Esophagus squamous epithelium (tissue), 5 donors: ENCODE measurements at places on chromosomes 2 and 18. TPM values are rescaled to one million over a fixed set of nuclear protein-coding genes. Genes with fewer than 3 reads are reported as not detected.
A peak's percentile ranks its signal among the peaks of the same experiment; 100 is the strongest.

DNA sequence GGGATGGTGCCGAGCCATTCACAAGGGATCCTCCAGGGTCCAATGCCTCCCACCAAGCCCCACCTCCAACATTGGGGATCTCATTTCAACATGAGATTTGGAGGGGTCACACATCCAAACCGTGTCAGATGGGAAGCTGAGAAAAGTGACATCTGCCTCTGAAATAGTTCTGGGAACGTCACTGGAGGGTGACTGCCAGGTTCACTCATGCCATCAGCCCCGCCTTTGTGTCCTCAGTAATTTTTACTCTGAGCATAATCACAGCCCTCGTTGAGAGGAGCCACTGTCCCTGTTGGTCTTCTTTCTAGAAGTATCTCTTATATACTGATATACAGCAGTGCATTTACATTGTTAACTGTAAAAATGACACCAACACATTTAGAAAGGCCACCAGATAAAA is 67.4 kb downstream of the KLHL29 start:
- H3K4me1 ChIP-seq, result peaks cover 3% of the 10 kb centered on the region
- no peaks in the 10 kb centered on the region for H3K27me3 ChIP-seq
- no peak overlapping the region for H3K27ac ChIP-seq
- no peak for DNase-seq
- H3K36me3 ChIP-seq, result no peaks in the 10 kb centered on the region

DNA sequence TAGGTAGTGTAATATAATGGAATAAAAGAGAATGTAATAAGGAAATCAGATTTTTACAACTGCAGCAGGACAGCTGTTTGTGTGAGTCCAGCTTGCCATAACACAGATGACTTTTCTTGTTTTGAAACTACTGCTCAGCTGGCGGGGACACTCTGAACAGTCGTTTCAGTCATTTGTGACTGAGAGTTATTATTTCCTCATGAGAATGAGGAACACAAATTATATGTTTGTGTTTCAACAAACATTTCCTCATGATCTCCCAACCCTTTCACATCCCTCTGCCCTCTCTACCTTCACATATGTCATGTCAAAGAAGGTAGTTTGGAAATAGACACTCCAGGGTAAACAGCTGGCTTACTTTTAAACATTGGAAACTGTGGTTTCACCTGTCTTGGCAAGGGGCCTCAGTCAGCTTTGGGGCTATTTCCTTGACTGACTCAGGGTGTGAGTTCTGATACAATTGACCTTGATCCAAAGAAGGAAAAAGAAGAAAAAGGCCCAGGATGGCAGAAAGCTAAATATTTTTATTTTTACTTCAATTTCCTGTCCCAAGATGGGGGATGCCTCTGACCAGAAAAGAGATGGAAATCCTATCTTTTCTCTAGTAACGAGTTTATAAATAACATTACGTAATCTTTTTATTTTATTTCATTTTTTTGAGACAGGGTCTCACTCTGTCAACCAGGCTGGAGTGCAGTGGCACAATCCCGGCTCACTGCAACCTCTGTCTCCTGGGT is 593 bp downstream of the SP140L start:
- H3K27me3 ChIP-seq, result no peaks in the 10 kb centered on the region
- peaks cover 4% of the 10 kb centered on the region for H3K36me3 ChIP-seq
- no peak for DNase-seq
- peaks cover 17% of the 10 kb centered on the region for H3K4me1 ChIP-seq
- H3K27ac ChIP-seq, result peak overlapping the region; percentile 90

- H3K4me1 ChIP-seq, result peaks cover 3% of the 10 kb centered on the region
- no peak for DNase-seq
- H3K36me3 ChIP-seq, result no peaks in the 10 kb centered on the region
These were observed 95.0 kb downstream of the RNF144A start for GRCh38 chr2:7012141-7012764.

RGPD5 gene
- 31.7 TPM for total RNA-seq

GRCh38 chr2:109324861-109325260 is 195.9 kb downstream of the SH3RF3 start:
- peaks cover 7% of the 10 kb centered on the region for H3K4me1 ChIP-seq
- DNase-seq, result no peak
- no peaks in the 10 kb centered on the region for H3K36me3 ChIP-seq

TGFBRAP1 gene
- total RNA-seq, result 13.9 TPM

LRRTM1 gene
- not detected for total RNA-seq

GRCh38 chr18:39025531-39025930 is 1459.9 kb upstream of the CELF4 start:
- H3K27me3 ChIP-seq, result no peaks in the 10 kb centered on the region
- no peak overlapping the region for H3K27ac ChIP-seq
- no peak for DNase-seq
- no peaks in the 10 kb centered on the region for H3K4me1 ChIP-seq
- H3K36me3 ChIP-seq, result no peaks in the 10 kb centered on the region

DNA sequence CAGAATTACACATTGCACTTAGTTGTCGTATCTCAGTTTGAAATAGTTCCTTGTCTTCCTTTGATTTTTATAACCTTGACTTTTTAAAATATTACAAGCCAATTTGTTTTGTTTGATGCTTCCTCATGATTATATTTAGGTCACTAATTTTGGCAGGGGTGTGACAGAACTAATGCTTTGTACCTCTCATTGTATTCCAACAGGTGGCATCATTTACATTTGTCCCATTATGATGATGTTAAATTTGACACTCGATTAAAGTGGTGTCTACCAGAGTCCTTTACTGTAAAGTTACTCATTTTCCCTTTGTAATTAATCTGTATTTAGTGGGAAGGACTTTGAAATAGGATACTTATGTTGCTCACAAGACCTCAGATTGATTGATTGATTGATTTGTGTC is 21.5 kb upstream of the MFSD2B start:
- H3K27ac ChIP-seq, result no peak overlapping the region
- H3K4me1 ChIP-seq, result no peaks in the 10 kb centered on the region
- no peak overlapping the region for H3K4me3 ChIP-seq
- no peaks in the 10 kb centered on the region for H3K36me3 ChIP-seq
- no peaks in the 10 kb centered on the region for H3K27me3 ChIP-seq

- no peak overlapping the region for H3K4me3 ChIP-seq
- no peaks in the 10 kb centered on the region for H3K4me1 ChIP-seq
- no peaks in the 10 kb centered on the region for H3K36me3 ChIP-seq
- no peaks in the 10 kb centered on the region for H3K27me3 ChIP-seq
- no peak overlapping the region for H3K27ac ChIP-seq
- no peak for DNase-seq
These were observed 111.4 kb downstream of the EIPR1 start for GRCh38 chr2:3265981-3266924.

DNA sequence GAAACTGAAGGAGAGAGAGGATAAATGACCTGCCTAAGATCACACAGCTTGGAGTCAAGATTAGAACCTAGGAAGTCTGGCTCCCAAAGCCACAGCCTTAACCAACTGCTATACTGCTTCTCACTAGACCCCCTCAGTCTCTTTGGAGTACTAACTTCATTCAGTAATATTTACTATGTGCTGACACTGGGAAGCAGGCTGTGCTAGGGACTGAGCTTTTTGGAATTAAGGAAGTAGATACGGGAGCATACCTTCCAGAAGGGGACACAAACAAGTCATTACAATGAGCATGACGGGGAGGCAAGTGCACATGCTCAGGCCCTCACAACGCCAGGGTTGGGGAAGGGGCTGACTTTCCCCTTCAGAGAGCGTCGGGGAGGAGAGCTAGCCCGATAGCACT is 97.7 kb downstream of the INO80D start:
- H3K4me1 ChIP-seq, result no peaks in the 10 kb centered on the region
- no peaks in the 10 kb centered on the region for H3K36me3 ChIP-seq
- H3K4me3 ChIP-seq, result no peak overlapping the region
- H3K27me3 ChIP-seq, result no peaks in the 10 kb centered on the region
- H3K27ac ChIP-seq, result no peak overlapping the region
- DNase-seq, result no peak

MARCHF4 gene
- total RNA-seq, result not detected

CIB4 gene
- not detected for total RNA-seq
